CD4-positive, alpha-beta T cell treated with Interleukin-6 at 100 ng/mL for 8 hours (primary cell): ENCODE measurements at places on chromosomes 4 and X.
A peak's percentile ranks its signal among the peaks of the same experiment; 100 is the strongest.

GRCh38 chrX:23185951-23186350 lies 148.7 kb upstream of the PTCHD1 start:
- DNase-seq: no peak

DNA sequence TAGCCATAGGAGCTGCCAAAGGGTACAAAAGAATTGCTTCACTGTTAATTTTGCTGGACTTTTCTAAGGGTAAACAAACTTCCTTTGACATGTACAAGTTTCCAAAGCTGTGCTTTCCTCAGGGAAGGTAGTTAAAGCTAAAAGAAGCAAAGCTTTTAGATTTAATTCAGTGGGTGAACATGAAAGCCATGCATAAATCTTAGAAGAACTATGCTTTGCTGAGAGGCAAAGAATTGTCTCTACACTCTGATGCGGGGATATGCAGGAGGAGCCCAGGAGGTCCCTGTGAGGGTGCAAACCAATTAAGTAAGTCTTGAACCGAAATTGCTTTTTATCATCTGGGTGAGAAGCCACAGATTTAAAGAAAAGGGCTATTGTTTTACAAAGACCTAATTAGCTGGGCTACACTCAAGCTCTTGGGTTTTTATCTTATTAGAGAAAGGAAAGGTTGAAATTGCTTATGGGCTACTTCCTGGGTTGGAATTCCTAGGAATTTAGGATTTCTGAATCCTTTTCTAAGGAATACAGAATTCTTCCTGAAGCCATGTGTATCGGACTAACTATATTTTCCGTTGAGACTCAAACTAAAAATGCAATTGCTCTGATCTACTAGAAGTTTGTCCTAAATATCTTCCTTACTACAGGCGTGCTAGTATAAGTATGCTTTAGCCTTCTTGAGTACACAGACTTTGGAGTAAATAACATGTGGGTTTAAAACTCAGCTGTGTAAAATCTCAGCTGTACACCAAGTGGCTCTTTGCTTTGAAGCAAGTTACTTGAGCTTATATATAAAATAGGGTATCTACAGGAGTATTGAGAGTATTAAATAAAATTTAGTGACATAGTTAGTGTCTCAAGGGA lies 188.4 kb upstream of the ANK2 start:
- no peak for DNase-seq

DNA sequence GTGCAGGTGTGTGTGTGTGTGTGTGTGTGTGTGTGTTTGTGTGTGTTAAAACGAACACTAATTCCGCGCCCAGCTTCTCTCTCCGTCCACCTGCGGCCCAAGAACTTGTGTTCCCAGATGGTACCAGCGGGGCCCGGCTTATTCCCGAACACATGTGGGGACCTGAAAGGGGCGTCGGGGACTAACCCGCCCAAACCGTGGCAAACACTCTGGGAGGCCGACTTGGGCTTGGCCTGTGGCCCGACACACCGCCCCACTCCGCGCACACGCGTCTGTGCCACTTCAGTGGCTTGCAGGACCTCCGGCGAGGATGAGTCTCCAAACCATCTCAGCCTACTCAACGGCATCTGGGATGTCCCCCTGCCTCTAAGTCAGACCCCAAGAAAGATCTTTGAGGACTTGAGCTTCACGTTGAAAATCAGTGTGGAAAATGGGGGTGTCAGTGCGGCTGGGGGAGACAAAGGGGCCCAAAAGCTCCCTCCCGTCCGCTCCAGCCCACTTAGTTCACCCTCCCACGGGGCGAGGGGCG lies 790 bp upstream of the HHIP start:
- no peak for DNase-seq

GRCh38 chrX:134173541-134174272 lies 63.3 kb upstream of the CCDC160 start:
- DNase-seq: no peak

DNA sequence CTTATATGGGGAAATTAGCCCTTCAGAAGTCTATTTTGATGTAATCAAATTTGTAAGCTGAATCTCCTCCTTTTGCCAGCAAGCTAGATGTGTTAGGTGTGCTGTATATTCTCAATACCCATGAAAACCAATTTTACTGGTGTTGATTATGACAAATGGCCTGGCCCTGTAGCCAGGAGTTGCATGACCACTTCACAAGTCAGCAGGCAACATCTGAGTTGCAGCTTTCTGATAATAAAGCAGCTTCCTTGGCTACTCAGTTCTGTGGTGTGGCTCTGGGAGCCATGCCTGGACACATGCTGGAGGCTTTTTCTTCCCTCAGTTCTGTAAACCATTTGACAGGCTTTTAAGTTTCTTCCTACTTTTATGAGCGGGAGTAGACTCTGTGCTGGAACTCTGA lies 154.1 kb upstream of the CXCL13 start:
- no peak for DNase-seq

GRCh38 chr4:141999446-142000143 lies 363.2 kb downstream of the IL15 start:
- DNase-seq: no peak

- no peak for DNase-seq
These were observed 58.6 kb downstream of the ABLIM2 start for GRCh38 chr4:8099981-8100464.

DNA sequence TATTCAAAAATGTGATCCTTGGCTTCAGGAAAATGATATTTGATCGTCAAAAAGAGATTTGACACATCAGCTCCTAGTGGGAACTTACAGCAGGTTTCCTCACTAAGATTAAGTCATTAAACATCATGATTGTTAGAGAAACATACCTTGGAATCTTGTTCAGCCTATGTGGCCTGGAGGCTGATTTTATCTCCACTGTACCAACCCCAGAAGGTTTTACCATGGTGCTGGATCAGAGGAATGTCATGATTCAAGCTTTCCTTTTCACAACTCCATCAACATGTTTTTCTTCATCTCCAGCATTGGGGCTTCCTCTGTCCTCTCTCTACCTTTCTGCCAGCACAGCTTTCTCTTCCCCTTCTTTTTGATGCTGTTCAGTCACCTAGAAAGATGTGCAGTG lies 68.4 kb upstream of the MID1IP1 start:
- DNase-seq: no peak

DNA sequence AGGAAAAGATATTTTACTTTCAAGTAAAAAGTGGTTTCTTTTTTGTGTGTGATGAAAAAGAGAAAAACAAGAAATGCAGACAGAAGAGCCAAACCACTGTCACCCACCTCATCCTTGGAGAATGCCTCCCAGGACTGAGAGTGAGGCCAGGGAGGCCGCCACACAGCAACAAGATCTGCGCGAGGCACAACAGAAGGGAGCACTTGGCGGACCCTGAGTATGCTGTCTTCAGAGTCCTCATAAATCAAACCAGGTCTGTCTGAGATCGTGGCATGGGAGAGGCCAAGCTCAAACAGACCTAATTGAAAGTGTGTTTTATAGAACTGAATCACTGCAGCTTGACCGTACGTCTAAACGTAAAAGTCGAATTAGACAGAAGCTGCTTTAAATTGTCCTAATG lies 134.3 kb upstream of the VCX2 start:
- DNase-seq: no peak

- peak; percentile 23 for DNase-seq
These were observed 640 bp downstream of the PHF8 start for GRCh38 chrX:54043541-54044125.

- DNase-seq: no peak
These were observed 43.3 kb upstream of the GALNT7 start for GRCh38 chr4:173125216-173125812.

GRCh38 chr4:83109480-83110222 lies 4.9 kb downstream of the PLAC8 start:
- peak; percentile 17 for DNase-seq

DNA sequence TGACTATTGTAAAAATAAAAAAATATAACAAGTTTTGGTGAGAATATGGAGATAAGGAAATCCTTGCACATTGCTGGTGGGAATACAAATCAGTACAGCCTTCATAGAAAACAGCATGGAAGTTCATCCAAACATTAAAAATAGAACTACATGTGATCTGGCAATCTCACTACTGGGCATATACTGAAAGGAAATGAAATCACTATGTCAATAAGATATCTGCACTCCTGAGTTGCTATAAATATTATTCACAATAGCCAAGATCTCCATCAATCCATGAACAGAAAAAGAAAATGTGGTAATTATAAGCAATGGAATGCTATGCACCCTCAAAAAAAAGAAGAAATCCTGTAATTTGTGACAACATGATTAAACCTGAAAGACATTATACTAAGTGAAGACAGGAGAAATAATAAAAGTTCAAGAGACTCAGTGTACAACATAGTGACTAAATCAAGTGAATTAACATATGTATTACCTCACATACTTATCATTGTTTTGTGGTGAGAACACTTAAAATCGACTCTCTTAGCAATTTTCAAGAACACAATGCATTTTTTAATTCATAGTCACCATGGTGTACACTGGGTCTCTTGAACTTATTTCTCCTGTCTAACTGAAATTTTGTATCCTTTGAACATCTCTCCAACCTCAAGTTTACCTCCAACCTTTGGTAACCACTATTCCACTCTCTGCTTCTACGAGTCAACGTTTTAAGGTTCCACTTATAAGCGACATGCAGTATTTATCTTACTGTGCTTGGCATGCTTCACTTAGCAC lies 1703.7 kb upstream of the AGA start:
- no peak for DNase-seq

- no peak for DNase-seq
These were observed 81.2 kb downstream of the NPY1R start for GRCh38 chr4:163251204-163251603.

- no peak for DNase-seq
These were observed 31.1 kb downstream of the CLDN22 start for GRCh38 chr4:183288955-183289354.

DNA sequence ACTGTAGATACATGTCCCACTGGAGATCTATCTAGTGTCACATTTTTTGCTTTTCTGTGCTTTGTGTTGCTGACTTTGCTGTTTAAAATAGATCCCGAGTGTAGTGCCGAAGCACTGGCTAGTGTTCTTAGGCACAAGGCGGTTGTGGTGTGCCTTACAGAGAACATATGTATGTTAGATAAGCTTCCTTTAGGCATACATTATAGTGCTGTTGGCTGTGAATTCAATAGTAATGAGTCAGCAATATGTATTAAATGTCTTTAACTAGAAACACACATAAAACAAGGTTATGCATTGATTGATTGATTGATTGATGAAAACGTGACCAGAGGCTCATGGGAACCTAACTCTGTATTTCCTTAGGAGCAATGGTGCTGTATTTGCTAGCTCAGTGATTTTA lies 56.2 kb downstream of the COX7B2 start:
- DNase-seq: no peak

DNA sequence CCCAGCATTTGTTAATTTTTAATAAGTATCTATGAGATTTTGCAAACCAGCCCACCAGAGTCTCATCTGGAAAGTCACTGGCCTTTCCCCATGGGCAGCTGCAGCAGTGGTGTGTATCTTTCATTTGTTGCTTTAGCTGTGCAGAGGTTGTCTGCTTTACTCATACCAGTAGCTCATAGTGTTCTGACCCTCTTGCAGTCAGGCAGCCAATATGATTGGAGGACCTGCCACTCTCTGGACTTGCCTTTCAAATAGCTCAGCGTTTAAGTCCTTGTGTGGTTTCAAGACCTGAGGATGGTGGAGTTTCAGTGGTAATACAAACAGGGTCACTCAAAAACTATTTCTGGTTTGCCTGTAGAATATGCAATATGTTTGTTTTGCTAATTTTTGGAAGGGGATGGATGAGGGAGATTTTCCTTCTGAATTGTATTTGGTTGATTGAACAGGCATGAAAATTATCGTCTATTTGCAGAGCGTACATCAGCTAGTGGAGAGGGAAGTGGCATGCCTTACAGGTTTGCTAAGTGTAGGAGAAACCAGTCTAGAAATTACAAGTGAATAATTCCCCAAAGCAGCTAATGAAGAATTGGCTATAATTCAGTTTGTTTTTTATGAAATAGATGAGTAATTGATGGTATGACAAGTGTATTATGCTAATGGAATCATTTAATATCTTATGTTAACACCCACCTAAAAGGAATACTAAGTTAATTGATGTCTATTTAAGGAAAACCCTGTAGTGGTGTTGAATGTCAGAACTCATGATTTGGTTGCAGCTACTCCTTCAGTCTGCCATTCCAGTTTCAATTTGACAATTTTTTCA lies 8.9 kb downstream of the POLA1 start:
- no peak for DNase-seq

GRCh38 chrX:150240643-150240970 lies 122.5 kb upstream of the MAMLD1 start:
- no peak for DNase-seq

- DNase-seq: no peak
These were observed 151.4 kb upstream of the STX18 start for GRCh38 chr4:4693258-4693657.

GRCh38 chr4:70651864-70652506 lies 14.3 kb downstream of the JCHAIN start:
- peak; percentile 2 for DNase-seq

- DNase-seq: no peak
These were observed 180.8 kb downstream of the VEGFC start for GRCh38 chr4:176611951-176612350.
